ENCODE measurements at places on chromosomes 2 and 18.

DNA sequence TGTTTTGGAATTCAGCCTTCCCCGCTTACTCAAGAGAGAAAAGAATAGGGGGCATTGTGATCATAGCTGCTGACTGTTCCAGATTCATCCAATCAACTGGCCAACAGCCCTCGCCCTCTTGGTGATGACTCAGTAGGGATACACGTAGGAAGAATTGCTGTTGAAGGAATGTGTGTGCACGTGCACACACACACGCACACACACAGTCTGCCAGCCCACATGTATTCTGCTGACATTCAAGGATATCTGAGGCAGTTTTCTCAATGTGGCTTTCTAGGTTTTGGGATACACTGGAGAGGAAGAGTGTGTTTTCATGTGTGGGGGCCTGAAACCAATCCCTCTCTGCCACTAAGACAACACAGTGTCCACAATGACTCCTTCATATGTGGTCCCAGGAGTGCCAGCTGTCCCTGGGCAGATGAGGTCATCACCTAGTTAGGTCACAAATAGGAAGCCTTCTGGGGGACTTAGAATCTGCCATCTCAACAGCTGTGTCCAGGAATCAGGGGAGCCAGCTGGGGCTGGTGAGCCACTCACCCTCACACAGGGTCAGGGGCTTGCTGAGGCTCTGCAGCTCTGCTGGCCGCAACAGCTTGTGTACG lies 352.6 kb downstream of the SS18 start:
- no peak for DNase-seq

- no peak for DNase-seq
Measured at GRCh38 chr2:167318581-167318980, 430.3 kb downstream of the XIRP2 start.

GRCh38 chr2:67846370-67847070 lies 216.3 kb downstream of the C1D start:
- peak; percentile 3 for DNase-seq

DNA sequence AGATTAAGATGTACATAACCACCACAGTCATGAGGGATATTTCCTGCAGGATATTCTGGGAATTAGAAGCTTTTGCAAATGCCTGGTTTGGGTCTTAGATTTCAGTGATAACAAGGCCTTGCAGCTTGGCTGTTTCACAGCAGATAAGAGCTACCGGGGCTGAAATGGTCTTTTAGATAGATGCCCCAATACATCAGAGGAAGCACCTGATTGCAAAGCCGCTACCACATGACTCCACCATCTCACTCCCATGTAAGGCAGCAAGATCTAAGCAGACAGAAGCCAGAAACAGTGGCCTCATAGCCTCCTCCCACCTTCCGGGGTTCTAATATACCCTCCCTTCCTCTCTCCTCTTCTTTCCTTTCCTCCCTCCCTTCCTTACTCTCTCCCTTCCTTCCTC lies 31.1 kb upstream of the EPG5 start:
- DNase-seq = no peak

DNA sequence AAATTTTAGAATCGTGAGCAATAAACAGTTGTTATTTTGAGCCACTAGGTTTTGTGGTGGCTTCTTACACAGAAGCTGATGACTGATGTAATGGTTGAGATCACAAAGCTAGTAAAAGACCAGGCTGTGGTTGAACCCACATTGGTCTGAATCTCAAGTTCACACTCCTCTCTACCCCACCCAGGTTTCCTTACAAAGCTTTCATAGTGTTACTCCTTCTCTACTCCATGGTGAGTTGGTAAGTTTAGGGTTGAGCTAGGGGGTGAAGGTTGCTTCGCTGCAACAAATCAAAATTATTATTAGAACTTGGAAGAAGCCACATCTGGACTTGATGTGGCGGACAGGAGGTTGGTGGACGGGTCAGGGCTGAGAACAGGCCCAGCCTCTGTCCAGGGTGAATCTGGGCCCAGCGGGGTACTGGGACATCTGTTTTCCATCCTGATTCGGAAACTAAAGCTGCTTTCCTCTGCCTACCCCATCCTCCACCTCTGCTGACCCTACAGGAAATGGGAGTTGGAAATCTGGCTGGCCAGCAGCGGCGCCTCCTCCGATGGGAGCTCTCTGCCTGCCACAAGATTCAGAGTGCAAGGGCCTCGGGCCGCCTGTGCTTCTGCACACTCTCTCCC lies 86.3 kb downstream of the ZFP36L2 start:
- DNase-seq = no peak

- no peak for DNase-seq
Measured at GRCh38 chr2:81940266-81940955, 1635.9 kb upstream of the LRRTM1 start.

- no peak for DNase-seq
Measured at GRCh38 chr18:74774486-74774885, 176.8 kb downstream of the ZNF407 start.

DNA sequence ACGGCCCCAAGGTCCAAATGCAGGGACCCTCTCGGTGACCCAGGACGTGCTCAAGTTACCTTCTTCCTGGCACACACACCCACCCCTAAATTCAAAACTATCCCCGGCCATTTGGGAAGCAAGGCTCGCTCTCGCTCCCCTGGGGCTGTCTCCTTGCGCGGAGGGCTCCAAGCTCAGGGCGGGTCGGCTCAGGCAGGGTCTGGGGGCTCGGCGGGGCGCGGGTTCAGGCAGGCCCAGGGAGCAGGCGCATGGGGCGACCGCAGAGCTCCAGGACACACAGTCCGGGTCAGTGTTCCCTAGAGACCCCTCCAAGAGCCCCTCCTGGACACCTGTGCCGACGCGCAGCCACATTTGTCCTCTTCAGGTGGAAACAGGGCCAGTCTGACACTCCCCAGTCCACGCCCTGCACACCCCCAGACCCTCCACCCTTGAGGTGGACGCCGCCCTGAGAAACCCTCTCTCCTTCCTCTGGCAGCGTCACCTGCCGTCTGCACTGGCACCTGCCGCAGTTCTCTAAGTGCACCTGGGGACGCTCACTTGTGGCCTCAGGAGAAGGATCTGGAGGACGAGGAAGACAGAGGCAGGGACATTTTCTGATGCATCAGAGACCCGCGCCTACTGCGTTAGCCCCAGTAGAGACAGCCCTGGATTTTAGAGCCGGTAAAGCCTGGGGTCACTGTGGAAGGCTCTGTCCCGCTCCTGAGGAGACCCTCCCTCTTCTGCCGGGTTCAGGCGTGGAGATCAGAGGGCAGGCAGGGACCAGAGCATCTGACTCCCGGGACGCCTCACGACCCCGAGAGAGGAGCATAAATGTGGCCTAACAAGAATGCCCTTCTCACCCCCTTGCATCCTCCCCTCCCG lies 138.8 kb downstream of the TWIST2 start:
- no peak for DNase-seq

DNA sequence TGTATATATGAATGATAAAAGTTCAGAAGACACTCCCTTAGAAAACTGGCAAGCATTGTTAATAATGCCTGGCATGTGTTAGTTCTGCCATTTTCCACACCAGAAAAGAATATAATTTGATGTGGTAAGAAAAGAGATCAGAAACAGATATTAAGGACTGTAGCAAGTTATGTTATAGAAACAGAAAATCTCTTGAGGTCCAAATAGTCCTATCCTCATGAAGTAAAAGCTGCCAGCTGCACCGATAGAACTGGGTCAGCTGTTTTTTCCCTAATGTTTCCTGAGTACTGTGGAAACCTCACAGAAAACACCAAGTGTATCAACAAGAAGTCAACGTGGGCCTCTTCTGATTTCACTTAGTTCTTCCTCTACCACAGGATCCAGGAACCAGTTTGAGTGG lies 56.9 kb upstream of the SDC1 start:
- no peak for DNase-seq

GRCh38 chr2:241011296-241011600 lies 12.8 kb downstream of the SNED1 start:
- DNase-seq = no peak

DNA sequence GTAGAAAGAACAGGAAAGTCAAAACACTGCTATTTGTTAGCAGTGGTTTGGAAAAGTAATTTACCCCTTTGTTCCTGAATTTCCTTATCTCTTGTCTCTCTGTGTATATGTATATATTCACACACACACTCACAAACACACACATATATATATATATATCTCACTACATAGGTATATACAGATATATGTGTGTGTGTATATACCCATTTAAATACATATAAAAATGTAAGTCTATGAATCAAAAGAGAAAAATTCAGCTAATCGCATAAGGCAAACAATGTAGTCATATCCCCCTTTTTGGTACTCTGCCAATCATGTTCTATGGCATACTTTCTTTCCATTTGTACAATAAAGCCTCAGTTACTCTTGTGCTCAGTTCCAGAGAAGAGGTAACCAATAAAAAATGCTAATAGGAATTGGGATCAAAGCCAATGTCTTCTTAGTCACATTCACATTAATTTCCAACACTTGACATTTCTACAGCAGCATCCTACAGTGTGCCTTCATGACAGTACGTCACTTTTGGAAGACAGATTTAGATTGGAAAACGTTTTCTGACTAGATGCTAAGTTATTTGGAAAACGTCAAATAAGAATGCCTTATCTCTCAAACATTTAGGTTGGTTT lies 94.6 kb downstream of the MC4R start:
- DNase-seq = no peak

DNA sequence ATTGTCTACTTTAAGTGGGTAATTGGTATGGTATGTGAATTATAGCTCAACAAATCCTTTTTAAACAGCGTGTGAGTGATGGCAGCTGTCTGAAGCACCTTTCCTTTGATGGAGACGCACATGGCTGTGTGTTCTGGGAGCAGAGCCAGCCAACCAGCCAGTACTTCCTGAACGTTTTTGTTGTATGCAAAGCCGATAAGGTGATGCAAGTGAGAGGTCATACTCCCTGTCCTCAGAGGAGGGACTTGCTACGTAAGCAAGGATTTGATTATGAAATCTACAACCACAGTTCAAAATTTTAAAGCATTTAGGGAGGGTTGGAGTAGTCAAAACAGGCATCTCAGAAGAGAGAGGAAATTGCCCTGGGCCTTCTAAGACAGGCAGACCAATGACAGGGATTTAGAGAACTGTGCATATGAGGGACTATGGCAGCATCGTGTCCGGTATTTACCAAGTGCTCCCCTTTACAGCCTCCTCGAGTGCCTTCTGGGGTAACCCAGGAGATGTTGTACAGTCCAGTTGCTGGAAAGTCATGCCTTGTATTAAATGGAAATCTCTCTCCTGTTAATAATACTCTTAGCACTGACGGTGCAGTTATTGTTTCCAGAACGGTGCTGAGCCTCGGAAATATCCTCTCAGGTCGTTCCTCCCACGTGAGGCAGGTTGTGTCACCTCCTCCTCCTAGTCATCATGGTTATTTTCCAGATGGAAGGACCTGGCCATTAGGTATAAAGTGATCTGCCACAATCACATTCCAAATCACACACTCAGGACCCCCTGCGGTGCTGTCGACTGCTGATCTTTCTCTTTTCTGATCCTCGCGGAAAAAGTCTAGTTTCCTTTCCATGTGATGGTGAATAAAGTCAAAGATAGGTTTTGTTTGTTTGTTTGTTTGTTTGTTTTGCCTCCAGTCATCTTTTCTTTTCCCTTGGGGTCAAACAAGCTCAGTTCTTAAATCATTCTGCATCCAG lies 28.4 kb downstream of the ARHGEF4 start:
- DNase-seq = no peak

DNA sequence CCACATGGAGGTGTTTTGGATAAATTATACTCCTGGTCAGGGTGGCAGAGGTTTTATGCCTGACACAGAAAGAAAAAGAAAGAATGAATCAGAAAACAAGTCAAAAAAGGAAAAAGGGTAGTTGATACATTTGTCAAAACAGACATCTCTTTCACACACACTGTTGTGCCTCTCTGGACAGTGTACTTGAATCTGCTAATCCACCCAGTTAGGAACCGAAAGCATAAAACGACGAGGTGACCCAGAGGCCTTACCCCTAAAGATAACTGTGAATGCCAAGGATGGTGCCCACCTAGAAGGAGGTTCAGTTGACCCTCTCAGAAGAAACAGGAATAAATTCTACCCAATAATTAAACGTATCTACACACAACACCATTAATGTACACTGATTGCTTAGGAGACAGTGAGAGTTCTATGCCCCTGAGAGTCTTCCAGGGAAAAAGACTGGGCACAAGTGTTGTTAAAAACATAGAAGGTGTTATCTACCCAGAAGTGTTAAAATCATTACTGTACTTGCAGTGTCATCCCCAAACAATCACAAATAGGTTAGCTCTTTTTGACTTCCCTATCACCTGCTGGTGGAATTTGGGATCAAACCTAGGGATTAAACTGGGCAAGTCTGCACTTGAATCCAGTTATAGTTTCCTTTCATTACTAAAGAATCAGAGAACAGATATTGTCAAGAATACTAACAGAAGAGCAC lies 123.2 kb upstream of the DNAJC10 start:
- DNase-seq = no peak

DNA sequence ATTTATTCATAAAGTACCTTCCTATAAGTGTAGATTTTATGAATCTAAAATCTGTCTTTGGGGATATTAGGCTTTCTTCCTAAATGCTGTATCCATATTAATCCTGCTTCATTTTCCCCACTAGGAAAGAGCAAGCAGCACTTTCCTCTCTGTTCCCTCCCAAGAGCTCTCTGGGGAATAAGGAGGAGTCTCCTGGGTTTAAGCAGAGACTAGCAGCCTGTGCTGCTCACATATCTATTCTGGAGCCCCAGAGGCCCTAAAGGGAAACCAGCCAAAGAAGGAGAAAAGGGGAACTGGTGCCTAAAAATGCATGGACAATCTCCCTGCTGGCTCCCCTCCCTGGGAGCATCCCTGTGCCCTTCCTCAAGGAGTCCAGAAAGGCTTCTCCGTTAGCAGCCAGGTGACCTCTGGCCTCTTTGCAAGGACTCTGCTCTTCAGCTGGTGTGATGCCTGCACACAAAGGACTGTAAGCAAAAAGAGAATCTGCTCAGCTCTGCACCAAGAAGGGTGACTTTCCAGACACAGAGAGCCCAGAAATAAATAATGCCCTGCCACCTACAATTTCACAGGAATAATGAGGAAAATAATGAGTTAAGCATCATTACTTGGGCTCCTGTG lies 270.6 kb downstream of the SS18 start:
- no peak for DNase-seq

DNA sequence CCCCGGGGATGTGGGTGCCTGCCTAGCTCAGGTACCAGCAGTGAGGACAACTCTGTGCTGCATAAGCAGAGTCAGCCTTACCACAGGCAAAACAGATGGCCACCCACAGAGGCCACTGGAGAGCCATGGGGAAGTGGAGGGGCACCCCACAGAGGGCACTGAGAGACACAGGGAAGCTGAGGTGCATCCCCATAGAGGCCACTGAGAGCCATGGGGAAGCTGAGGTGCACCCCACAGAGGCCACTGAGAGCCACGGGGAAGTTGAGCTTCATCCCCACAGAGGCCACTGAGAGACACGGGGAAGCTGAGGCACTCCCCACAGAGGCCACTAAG lies 134.1 kb upstream of the EPAS1 start:
- DNase-seq = no peak

Data from stimulated activated CD4-positive, alpha-beta T cell treated with anti-CD3 and anti-CD28 coated beads, Interleukin-4, amount 100 ng/mL, for 1 hour (primary cell).